ENCODE measurements at places on chromosomes 2 and 18. TPM values are rescaled to one million over a fixed set of nuclear protein-coding genes. Genes with fewer than 3 reads are reported as not detected.

MLPH gene
- not detected for total RNA-seq

DNA sequence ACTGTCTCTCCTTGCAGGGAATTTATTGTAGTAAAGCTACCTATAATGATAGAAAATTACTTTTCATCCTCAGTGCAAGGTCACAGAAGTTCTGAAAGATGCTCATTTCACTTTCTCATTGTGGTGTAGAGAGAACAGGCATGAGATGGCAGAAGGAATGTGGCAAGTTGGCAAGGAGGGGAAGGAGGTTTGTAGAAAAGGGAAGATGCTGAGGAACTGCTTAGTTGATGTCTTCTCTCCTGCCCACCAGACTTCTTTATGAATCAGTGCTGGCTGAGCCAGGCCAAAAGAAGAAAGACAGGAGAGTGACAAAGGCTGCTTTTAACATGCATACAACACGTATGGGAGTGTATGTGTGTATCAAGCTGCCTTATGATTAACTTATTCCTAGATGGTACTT is 164.4 kb downstream of the PRPF40A start:
- no peak overlapping the region for H3K4me3 ChIP-seq
- no peaks in the 10 kb centered on the region for H3K4me1 ChIP-seq
- no peaks in the 10 kb centered on the region for H3K36me3 ChIP-seq
- no peak for DNase-seq
- no peak overlapping the region for H3K27ac ChIP-seq
- no peaks in the 10 kb centered on the region for H3K27me3 ChIP-seq

- H3K4me1 ChIP-seq: no peaks in the 10 kb centered on the region
- H3K36me3 ChIP-seq: no peaks in the 10 kb centered on the region
- H3K27me3 ChIP-seq: peaks cover 5% of the 10 kb centered on the region
These were observed 12.0 kb downstream of the OBSL1 start for GRCh38 chr2:219559156-219559915.

DNA sequence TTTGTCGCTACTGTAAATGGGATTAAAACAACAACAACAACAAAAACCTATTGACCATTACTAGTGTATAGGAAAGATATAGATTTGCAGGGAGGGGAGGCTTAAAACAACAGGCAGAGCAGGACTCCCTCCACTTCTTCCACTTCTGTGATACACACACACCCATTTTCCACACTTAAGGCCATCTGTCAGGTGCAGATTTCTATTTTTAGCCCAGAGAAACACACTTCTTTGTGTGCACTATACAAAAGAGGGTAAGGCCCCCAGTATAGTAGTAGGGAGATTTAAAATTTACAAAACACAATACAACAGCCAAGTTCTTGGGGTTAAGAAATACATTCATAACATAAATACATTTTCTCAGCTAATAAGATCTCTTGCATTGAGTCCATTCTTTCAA is 22.4 kb downstream of the PTPN2 start:
- no peaks in the 10 kb centered on the region for H3K27me3 ChIP-seq
- peaks cover 61% of the 10 kb centered on the region for H3K4me1 ChIP-seq
- H3K4me3 ChIP-seq: no peak overlapping the region
- DNase-seq: no peak

DNA sequence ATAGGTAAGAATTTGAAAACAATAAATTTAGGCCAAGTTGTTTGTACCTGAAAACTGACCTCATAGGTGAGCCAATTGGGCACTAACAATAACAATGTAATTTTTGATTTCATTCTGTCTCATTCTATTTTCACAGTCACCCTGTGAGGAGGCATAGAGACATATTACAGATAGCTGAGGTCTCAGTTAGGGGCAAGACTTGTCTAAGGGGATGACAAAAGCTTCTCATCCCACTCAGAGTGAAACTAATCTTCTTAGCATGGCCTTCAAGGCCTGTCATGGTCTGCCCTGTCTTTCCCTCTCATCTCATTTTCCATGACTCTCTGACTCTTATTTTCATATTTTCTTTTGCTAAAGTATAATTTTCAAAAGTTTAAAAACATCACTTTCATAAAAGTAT is 562.0 kb upstream of the TNP1 start:
- no peaks in the 10 kb centered on the region for H3K4me1 ChIP-seq
- peaks cover 2% of the 10 kb centered on the region for H3K36me3 ChIP-seq
- no peak for DNase-seq
- H3K27me3 ChIP-seq: no peaks in the 10 kb centered on the region
- H3K4me3 ChIP-seq: no peak overlapping the region

- H3K4me3 ChIP-seq: no peak overlapping the region
- no peak overlapping the region for H3K27ac ChIP-seq
- no peak for DNase-seq
- no peaks in the 10 kb centered on the region for H3K36me3 ChIP-seq
- H3K4me1 ChIP-seq: no peaks in the 10 kb centered on the region
- no peaks in the 10 kb centered on the region for H3K27me3 ChIP-seq
These were observed 130.8 kb upstream of the NT5C1B start for GRCh38 chr2:18719978-18720775.

Data from activated CD4-positive, alpha-beta T cell treated with anti-CD3 and anti-CD28 coated beads, Interleukin-2, amount 10 ng/mL, durations not matched to agents 7 days and 5 days (primary cell).